Activated CD4-positive, alpha-beta memory T cell treated with anti-CD3 and anti-CD28 coated beads, Interleukin-2, amount 10 ng/mL, durations not matched to agents 7 days and 5 days (primary cell): ENCODE measurements at places on chromosomes 7 and 10. TPM values are rescaled to one million over a fixed set of nuclear protein-coding genes. Genes with fewer than 3 reads are reported as not detected.
A peak's percentile ranks its signal among the peaks of the same experiment; 100 is the strongest.

SORCS3 gene
- not detected for total RNA-seq

PANK1 gene
- 6.1 TPM for total RNA-seq

DNA sequence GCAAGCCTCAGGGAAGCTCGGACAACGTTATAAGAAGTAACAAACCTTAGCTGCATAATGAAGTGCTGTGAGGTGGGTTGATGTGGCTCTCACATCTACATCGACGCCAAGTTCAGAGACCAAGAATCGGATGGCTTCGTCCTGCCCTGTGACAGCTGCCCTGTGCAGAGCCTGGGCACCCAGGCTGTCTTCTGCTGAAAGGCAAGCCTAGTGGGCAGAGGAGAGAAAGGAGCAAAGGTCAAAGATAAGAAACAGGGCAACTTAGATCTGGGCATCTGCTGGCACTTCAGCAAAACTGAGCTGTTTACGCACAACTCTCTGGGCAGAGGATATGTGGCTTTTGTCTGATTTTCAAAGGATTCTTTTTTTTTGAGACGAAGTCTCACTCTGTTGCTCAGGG is 6.7 kb downstream of the ANKRD16 start:
- H3K4me3 ChIP-seq = no peak overlapping the region
- peaks cover 7% of the 10 kb centered on the region for H3K4me1 ChIP-seq
- peaks cover 20% of the 10 kb centered on the region for H3K36me3 ChIP-seq
- DNase-seq = no peak
- no peak overlapping the region for H3K27ac ChIP-seq

DNA sequence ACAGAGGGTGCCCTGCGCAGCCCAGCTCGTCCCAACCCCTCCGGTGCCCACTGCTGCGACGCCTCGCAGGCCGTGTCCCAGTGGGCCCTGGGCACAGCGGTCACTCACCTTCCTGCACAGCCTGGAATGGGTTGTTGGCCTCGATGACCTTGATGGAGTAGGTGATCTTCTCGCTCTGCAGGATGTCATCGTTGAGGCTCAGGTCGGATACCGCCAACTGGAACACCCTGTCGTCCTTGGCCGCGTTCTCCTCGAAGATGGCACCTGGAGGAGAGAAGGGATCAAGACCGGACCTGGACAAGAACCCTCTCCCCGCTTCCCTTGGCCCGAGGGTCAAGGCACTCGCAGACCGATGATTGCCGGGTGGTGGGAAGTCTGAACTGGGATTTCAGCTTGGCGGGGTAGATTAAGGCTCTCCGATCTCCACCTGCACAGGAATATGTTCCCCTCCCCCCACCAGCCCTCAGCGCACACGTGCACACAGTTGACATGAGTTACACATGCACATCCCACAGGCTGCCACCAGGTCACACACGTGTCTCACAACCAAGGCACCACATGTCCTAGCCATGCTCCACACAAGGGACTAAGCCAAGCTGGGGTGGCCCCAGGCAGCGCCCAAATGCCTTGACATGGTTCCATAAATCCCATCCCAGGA is 2.6 kb downstream of the GRID1 start:
- H3K27me3 ChIP-seq = peaks cover 65% of the 10 kb centered on the region
- H3K27ac ChIP-seq = no peak overlapping the region
- H3K4me3 ChIP-seq = peak overlapping the region; percentile 17
- H3K36me3 ChIP-seq = no peaks in the 10 kb centered on the region

- H3K36me3 ChIP-seq = no peaks in the 10 kb centered on the region
- H3K27me3 ChIP-seq = peaks cover 4% of the 10 kb centered on the region
- H3K27ac ChIP-seq = no peak overlapping the region
Observed at GRCh38 chr10:67261300-67261797, 335.5 kb downstream of the LRRTM3 start.

- DNase-seq = peak; percentile 60
- peak overlapping the region; percentile 87 for H3K27ac ChIP-seq
- H3K36me3 ChIP-seq = peaks cover 22% of the 10 kb centered on the region
- H3K27me3 ChIP-seq = no peaks in the 10 kb centered on the region
- H3K4me3 ChIP-seq = peak overlapping the region; percentile 76
Observed at GRCh38 chr10:63521416-63522276, 445 bp downstream of the REEP3 start.

GRCh38 chr10:108412323-108412722 is 1247.8 kb upstream of the SORCS1 start:
- H3K4me1 ChIP-seq = no peaks in the 10 kb centered on the region
- H3K27me3 ChIP-seq = no peaks in the 10 kb centered on the region
- no peak overlapping the region for H3K4me3 ChIP-seq
- no peak overlapping the region for H3K27ac ChIP-seq
